ENCODE measurements at places on chromosomes 5 and 9.

GRCh38 chr9:13351778-13352386 is 72.4 kb upstream of the MPDZ start:
- peak; percentile 10 for DNase-seq

GRCh38 chr9:123629531-123629930 is 273.5 kb downstream of the CRB2 start:
- DNase-seq = no peak

GRCh38 chr9:136285501-136286358 is 18.2 kb downstream of the CCDC187 start:
- no peak for DNase-seq

DNA sequence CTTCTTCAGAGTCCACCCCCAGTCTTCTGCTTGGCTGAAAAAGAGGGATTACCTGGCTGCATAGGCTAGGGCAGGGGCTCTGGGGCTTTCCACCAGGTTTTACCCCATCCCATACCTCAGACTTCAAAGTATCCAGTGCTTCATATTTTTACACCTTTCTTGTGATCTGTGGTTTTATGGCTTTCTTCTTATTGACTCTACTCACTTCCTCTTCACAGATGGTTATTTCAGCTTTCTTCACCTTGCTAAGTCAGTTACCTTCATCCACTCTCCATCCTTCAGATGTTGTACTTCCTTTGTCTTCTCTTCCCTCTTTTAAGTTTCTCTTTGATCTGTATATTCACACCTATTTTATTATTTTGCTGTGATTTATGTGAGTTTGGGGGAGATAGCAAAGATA is 104.3 kb downstream of the GRIA1 start:
- DNase-seq = no peak

DNA sequence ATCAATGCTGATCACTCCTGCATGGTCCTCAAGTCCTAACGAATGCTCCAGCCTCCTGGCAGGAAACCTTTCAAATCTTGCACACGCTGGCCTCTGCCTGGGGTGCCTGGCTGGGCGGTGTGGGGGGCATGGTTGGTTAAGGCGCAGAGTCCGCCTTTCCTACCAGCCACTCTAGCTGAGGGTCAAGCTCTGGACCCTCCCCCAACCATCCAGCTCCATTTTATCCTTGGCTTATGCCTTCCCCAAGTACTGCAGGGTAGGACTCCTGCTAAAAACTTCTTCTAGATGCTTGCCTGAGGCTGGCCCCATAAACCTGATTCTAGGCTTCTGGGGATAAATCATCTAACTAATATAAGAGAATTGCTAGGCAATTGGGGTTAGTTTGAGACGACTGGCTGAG is 808 bp upstream of the MVB12B start:
- DNase-seq = no peak

- DNase-seq = no peak
These were observed 6.6 kb downstream of the TMEM171 start for GRCh38 chr5:73126957-73127356.

DNA sequence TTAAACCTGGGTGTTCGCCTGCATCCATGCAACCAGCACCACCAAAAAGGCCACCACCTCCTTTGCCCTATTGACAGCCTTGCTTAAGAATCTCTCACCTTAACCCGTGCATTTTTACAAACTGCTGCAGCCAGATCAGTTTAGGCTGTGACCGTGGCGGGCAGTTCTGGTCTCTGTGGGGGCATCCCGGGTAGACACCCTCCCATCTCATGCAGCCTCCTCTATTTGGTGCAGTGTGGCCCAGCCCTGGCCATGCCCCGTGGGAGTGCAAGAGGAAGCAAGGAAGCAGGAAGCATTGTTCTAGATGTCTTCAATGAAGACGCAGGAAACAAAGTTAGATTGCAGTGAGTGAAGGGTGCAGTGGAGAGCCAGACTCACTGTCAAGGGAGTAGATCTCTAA is 108.8 kb upstream of the MVB12B start:
- DNase-seq = no peak

GRCh38 chr5:115243412-115243811 is 19.3 kb downstream of the PGGT1B start:
- no peak for DNase-seq
